ENCODE measurements at places on chromosomes 12 and 14.
A peak's percentile ranks its signal among the peaks of the same experiment; 100 is the strongest.

GRCh38 chr14:24231263-24232120 is 675 bp downstream of the NEDD8 start:
- peaks cover 55% of the 10 kb centered on the region for H3K4me1 ChIP-seq
- no peaks in the 10 kb centered on the region for H3K27me3 ChIP-seq
- peaks cover 27% of the 10 kb centered on the region for H3K36me3 ChIP-seq
- peak overlapping the region; percentile 95 for H3K27ac ChIP-seq
- peak; percentile 65 for DNase-seq

GRCh38 chr14:36988568-36988967 is 183.8 kb downstream of the SLC25A21 start:
- no peaks in the 10 kb centered on the region for H3K36me3 ChIP-seq
- DNase-seq: no peak
- no peaks in the 10 kb centered on the region for H3K4me1 ChIP-seq
- H3K27ac ChIP-seq: no peak overlapping the region
- H3K27me3 ChIP-seq: no peaks in the 10 kb centered on the region

DNA sequence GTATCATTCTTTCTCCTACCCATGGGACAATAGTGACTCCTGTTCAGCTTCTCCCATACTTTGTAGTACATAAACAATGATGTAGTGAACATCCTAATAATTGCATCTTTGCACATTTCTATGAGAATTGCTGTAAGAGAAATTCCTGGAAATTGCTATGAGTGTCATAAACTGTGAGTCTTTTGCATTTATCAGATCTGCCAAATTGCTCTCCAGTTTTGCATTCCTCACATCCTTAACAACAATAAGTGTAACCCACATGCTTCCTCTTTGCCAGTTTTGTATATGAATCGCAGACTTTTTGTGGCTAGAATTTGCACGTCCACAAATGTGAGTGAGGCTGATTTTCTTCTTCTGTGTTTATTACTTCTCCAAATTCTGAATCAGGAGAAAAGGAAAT is 124.0 kb upstream of the TBX5 start:
- H3K27ac ChIP-seq: no peak overlapping the region
- H3K27me3 ChIP-seq: no peaks in the 10 kb centered on the region
- H3K4me1 ChIP-seq: no peaks in the 10 kb centered on the region
- H3K36me3 ChIP-seq: no peaks in the 10 kb centered on the region
- no peak overlapping the region for H3K4me3 ChIP-seq

GRCh38 chr14:24699052-24699451 is 65.1 kb upstream of the GZMB start:
- H3K4me1 ChIP-seq: peaks cover 16% of the 10 kb centered on the region
- peaks cover 4% of the 10 kb centered on the region for H3K36me3 ChIP-seq
- H3K27ac ChIP-seq: peak overlapping the region; percentile 29
- DNase-seq: no peak
- H3K4me3 ChIP-seq: no peak overlapping the region
- H3K27me3 ChIP-seq: no peaks in the 10 kb centered on the region

GRCh38 chr12:111413442-111414086 is 7.8 kb downstream of the SH2B3 start:
- H3K27ac ChIP-seq: no peak overlapping the region
- H3K27me3 ChIP-seq: no peaks in the 10 kb centered on the region
- H3K4me3 ChIP-seq: no peak overlapping the region
- peaks cover 58% of the 10 kb centered on the region for H3K4me1 ChIP-seq

- H3K36me3 ChIP-seq: no peaks in the 10 kb centered on the region
- H3K4me3 ChIP-seq: peak overlapping the region; percentile 36
- DNase-seq: no peak
- peak overlapping the region; percentile 76 for H3K27ac ChIP-seq
Observed at GRCh38 chr14:22113401-22113800, 439.8 kb upstream of the OR4E1 start.

- no peaks in the 10 kb centered on the region for H3K36me3 ChIP-seq
- no peak for DNase-seq
- no peaks in the 10 kb centered on the region for H3K4me1 ChIP-seq
- H3K27ac ChIP-seq: no peak overlapping the region
Observed at GRCh38 chr12:115798309-115798917, 479.1 kb downstream of the MED13L start.

GRCh38 chr14:105849933-105850626 is 323.7 kb downstream of the TMEM121 start:
- peaks cover 8% of the 10 kb centered on the region for H3K36me3 ChIP-seq
- peak; percentile 39 for DNase-seq
- peaks cover 2% of the 10 kb centered on the region for H3K4me1 ChIP-seq

DNA sequence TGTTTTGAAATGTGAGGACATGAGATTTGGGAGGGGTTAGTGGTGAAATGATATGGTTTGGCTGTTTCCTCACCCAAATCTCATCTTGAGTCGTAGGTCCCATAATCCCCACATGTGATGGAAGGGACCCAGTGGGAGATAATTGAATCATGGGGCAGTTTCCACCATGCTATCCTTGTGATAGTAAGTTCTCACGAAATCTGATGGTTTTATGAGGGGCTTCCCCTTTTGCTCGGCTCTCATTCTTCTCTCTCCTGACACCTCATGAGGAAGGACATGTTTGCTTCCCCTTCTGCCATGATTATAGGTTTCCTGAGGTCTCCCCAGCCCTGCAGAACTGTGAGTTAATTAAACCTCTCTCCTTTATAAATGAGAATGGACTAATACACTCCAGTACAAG is 18.0 kb downstream of the GALNT6 start:
- H3K36me3 ChIP-seq: peaks cover 63% of the 10 kb centered on the region
- no peak for DNase-seq
- no peak overlapping the region for H3K27ac ChIP-seq
- peaks cover 60% of the 10 kb centered on the region for H3K4me1 ChIP-seq

GRCh38 chr12:59041241-59042121 is 121.2 kb upstream of the LRIG3 start:
- H3K4me3 ChIP-seq: no peak overlapping the region
- no peaks in the 10 kb centered on the region for H3K4me1 ChIP-seq
- no peak overlapping the region for H3K27ac ChIP-seq
- no peaks in the 10 kb centered on the region for H3K27me3 ChIP-seq
- DNase-seq: no peak

GRCh38 chr12:67991158-67991557 is 1.9 kb downstream of the IFNG-AS1 start:
- peak overlapping the region; percentile 37 for H3K27ac ChIP-seq
- peaks cover 32% of the 10 kb centered on the region for H3K4me1 ChIP-seq
- peaks cover 6% of the 10 kb centered on the region for H3K36me3 ChIP-seq
- DNase-seq: peak; percentile 57
- peak overlapping the region; percentile 4 for H3K4me3 ChIP-seq
- no peaks in the 10 kb centered on the region for H3K27me3 ChIP-seq

GRCh38 chr12:132610051-132610759 is at the start of gene LRCOL1:
Gene LRCOL1 (minus strand): TSS chr12:132610582. CDS start chr12:132606251, 4,331 bp downstream.
- no peak for DNase-seq
- peaks cover 2% of the 10 kb centered on the region for H3K36me3 ChIP-seq
- no peak within 1 kb of the TSS for H3K27ac ChIP-seq
- H3K4me3 ChIP-seq: no peak within 1 kb of the TSS
- H3K27me3 ChIP-seq: peaks cover 58% of the 10 kb centered on the region

- no peaks in the 10 kb centered on the region for H3K4me1 ChIP-seq
- no peak for DNase-seq
- no peak overlapping the region for H3K27ac ChIP-seq
Observed at GRCh38 chr14:36086629-36087395, 89.7 kb downstream of the PTCSC3 start.

DNA sequence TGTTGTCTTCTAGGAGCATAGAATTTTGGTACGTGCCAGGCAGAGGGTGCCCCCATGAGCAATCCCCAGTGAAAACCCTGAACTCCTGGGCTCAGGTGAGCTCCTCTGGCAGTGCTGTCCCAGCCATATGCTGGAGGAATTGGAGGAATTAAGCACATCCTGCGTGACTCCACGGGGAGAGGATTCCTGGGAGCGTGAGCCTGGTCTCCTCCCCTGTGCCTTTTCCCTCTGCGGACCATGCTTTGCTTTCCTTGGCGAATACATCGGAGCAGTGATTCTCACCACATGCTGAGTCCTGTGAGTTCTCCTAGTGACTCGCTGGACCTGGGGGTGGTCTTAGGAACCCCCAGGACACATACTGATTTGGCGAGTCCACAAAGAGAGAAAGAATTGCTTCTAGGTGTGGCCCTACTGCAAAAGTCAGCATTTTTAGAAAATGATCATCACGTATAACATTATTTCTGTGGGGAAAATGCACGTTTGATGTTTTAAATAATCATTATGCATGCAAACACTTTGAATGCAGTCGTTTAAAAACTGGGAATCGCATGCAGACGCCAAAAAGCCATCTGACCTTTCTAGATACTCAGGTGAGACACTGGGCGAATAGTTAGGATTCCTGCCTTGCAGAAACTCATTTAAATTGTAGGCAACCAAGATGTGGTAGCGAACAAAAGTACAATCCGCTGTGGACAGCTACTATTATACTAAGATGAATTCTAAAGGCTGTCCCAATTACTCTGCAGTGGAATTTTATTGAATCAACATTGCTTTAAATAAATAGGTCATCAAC is 370.9 kb downstream of the TMEM132D start:
- H3K27me3 ChIP-seq: no peaks in the 10 kb centered on the region
- H3K4me3 ChIP-seq: no peak overlapping the region
- no peak for DNase-seq
- no peaks in the 10 kb centered on the region for H3K36me3 ChIP-seq
- no peaks in the 10 kb centered on the region for H3K4me1 ChIP-seq
- no peak overlapping the region for H3K27ac ChIP-seq

- H3K36me3 ChIP-seq: no peaks in the 10 kb centered on the region
- no peaks in the 10 kb centered on the region for H3K27me3 ChIP-seq
- no peak overlapping the region for H3K27ac ChIP-seq
- DNase-seq: no peak
Observed at GRCh38 chr14:88351966-88352691, 29.1 kb upstream of the KCNK10 start.

DNA sequence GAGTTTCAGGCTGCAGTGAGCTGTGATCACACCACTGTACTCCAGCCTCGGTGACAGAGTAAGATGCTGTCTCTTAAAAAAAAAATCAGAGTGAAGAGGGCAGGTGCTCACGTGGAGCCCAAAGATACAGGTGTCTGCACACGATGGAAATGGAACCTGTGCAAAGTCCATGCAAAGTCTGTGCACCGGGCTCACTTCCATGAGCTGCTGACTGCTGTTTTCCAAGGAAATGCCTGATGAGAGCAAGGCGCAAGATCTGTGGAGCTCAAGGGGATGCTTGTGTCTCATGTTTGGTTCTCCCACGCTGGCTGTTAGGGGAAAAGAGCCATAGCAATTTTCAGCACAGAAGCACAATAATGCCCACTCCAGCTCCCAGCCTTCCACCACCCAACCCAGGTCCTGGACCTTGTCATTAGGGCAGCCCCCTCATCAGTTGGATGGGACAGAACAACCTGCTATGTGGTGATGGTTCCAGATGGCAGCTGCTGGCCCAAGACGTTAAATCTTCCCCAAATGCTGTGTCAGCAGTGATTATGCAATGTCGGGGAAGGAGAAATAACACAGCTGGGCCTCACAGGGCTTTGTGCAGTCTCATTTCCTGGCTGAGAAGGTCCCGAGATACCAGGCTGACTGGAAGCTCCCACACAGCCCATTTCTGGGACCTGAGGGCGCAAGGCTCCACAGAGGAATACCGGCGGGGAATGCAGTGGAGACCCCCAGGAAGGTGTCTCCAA is 27.9 kb upstream of the DICER1 start:
- DNase-seq: no peak
- H3K27me3 ChIP-seq: peaks cover 48% of the 10 kb centered on the region
- no peak overlapping the region for H3K27ac ChIP-seq
- H3K4me1 ChIP-seq: no peaks in the 10 kb centered on the region
- no peak overlapping the region for H3K4me3 ChIP-seq

GRCh38 chr14:24879661-24880386 is 170.1 kb downstream of the STXBP6 start:
- peaks cover 24% of the 10 kb centered on the region for H3K27me3 ChIP-seq
- H3K4me1 ChIP-seq: no peaks in the 10 kb centered on the region
- H3K36me3 ChIP-seq: no peaks in the 10 kb centered on the region
- no peak for DNase-seq

DNA sequence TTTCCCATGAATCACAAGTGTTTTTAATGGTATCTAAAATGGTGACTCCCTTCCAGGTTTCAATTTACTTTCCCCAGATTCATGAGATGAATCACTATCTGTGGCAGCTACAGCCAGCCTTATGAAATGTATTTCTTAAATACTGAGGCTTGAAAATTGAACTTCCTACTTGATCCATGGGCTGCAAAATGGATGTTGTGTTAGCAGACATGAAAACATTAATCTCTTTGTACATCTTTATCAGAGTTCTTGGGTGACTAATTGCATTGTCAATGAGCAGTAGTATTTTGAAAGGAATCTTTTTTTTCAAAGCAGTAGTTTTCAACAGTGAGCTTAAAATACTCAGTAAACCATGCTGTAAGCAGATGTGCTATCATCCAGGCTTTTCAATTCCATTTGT is 250.8 kb downstream of the SLC6A15 start:
- H3K4me3 ChIP-seq: no peak overlapping the region
- no peak overlapping the region for H3K27ac ChIP-seq
- H3K27me3 ChIP-seq: no peaks in the 10 kb centered on the region
- no peaks in the 10 kb centered on the region for H3K4me1 ChIP-seq
- no peaks in the 10 kb centered on the region for H3K36me3 ChIP-seq

Data from activated CD8-positive, alpha-beta memory T cell treated with anti-CD3 and anti-CD28 coated beads, Interleukin-2, amount 10 ng/mL, durations not matched to agents 7 days and 5 days (primary cell).